Right kidney (tissue), 9 donors: ENCODE measurements at places on chromosomes 6 and 20.

DNA sequence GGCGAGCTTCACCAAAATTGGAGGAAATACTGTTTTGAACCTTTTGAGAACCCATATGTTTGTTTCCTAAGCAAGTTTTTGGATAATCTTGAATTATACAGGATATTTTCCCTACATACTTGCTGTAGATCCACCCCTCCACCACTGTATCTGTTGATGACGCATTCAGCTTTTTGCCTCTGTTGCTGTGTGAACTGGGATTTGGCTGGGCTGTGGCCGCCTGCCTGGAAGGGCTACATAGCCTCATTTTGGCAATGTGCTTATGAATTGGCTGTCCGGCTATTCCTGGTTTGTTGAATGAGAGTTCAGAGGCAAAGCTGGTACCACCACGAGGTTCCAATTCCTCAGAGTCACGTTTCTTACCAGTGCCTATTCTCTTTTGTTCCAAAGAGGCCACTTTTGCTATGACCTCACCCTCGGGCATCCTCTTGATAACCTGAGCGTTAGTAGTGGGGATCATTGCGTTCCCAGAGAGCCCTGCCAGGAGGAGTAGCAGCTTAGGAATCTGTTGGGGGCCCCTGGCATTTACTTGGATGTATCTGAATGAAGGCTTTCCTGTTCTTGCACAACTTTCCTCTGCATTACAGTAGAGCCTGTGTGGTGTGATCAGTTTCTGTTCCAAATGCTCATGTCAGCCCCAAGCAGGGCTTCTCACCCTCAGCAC lies 6.4 kb downstream of the FAM83D start:
- no peak for DNase-seq

GRCh38 chr6:157967020-157967419 lies 14.6 kb upstream of the SYNJ2 start:
- no peak for DNase-seq

- DNase-seq = no peak
These were observed 65.3 kb downstream of the MTHFD1L start for GRCh38 chr6:150930841-150931240.

- DNase-seq = no peak
These were observed 119.6 kb downstream of the KIF13A start for GRCh38 chr6:17867880-17868279.

DNA sequence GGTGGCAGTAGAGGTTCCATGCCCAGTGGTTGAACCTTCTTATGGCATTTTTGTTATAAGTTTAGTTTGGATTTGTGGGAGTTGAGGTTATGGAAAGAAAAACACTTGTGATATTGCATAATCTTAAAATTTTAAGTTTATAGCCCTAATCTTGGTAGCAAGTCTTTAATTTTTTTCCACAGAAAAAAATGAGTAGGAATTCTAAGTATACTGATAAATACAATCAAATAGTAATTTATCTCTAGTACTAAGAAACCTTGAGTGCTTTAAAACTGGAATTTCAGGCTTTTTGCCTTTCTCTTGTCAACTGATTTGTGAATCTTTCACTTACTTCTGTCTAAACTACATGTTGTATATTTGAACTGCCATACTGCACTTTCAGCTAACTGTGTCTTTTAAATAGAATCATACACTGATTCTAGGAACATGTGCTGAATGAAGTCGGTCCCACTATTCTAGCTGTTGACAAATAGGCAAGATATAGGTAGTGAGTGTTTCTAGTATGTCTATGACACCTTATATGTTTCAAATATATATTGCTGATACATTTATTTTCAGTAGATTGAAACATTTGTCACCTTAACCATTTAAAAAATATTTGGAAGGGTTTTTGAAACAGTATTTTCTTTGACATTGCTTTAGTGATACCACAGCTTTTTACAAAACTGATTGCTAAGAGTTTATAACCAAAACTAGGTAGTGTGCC lies 2.4 kb downstream of the PARD6B start:
- no peak for DNase-seq
